ENCODE measurements at places on chromosomes 11 and 22.

DNA sequence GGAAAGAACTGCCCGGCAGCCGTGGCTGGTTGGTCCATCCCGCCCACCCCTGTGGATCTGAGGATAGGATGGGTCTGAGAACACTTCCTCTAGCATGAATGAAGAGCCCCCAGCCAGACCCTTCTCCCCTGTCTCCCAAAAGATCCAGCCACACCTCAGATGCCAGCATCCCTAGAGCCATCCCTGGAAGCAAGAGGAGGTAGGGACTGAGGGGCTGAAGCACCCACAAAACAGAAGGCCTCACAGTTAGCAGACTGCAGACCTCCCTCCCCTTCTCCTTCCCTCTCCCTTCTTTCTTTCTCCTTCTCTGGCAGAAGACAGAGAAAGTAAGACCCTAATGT, 1.7 kb downstream of the NRXN2 start:
- DNase-seq: no peak

- DNase-seq: no peak
Observed at GRCh38 chr22:22953791-22954190, 66.2 kb downstream of the IGLL5 start.

DNA sequence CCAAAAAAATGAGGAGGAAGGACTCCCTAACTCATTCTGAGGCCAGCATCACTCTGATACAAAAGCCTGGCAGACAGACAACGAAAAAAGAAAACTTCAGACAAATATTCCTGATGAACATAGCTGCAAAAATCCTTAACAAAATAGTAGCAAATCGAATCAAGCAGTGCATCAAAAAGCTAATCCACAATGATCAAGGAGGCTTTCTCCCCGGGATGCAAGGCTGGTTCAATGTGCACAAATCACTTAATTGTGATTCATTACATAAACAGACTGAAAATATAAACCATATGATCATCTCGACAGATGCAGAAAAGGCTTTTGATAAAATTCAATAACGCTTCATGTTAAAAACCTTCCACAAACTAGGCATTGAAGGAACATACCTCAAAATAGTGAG, 16.4 kb downstream of the MTMR2 start:
- no peak for DNase-seq

- no peak for DNase-seq
Observed at GRCh38 chr11:119316016-119316728, 758 bp downstream of the MCAM start.

DNA sequence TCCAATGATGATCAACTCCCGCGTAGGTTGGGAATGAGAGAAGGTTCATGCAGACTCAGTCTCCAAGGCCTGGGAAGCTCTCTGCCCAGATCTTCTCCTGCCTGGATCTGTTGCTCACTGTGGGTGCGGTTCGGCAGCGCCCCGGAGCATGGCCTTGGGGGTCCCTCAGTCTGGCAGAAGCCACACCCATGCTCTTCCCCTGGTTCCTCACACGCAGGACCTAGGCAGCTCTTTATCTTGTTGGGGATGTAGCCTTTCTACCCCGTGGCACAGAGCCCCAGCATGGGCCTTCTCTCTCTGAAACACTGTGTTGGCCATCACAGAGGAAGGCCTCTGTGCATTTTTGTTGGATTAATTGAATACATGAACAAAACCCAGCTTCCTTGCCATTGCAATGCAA, 1461.6 kb downstream of the BRD1 start:
- DNase-seq: no peak

DNA sequence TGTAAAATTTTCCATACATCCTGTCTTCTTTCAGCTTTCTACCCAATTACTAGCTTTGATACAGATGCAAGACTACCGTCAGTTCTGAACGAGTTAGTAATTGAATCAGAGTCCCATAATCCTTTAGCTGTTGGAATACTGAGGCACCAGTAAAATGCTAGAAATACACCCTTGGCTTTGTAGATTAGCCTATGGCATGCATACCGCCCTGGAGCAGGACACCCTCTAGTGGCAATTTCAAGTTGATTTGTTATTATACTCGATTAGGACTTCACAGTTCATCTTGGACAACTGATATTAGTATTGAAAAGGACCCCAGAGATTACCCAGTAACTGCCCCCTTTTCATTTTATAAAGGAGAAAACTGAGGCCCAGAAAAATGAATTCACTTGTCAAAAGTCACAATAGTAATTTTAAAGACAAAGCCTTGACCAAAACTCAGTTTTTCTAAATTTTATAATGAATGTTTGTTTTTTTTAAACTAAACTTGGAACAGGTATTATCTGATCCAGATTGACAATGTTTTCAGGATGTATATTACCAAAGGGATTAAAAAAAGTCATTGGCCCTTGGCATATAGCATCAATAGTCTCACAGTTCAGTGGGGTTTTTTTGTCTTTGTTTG, 72.6 kb downstream of the HIPK3 start:
- peak; percentile 34 for DNase-seq

GRCh38 chr11:61711498-61711897, 31.3 kb downstream of the DAGLA start:
- DNase-seq: no peak

GRCh38 chr11:134879341-134879740, 467.3 kb upstream of the B3GAT1 start:
- no peak for DNase-seq

DNA sequence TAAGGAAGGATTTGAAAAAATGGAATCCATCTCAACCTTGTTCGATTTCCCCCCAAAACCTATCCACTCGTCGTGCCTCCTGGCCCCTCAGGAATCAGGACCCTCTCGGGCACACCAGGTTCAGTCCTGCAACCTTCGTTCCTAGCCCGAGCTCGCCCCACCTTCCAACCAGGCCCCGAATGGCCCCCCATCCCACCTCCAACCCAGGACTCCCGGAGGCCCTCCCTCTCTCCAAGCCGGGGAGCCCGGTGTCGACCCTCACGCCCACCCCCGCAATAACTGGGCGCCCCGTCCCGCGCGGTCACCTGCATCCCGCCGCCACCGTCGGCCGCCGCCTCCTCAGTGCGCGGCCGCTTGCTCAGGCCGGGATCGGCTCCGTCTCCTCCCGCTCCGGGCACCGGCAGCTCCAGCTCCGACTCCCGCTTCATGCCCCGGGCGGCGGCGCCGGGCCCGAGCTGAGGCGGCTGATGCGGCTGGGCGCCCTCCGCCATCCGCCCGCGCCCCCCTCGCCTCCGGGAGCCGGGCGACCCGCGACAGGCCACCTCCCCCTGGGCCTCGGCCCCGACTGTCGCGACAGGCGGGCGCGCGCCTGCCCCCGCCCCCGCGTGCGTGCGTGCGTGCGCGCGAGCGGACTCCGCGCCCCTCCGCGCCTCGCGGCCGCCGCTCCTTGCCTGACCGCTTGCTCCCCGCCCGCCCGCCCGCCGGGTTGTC, 534 bp downstream of the RBFOX2 start:
- DNase-seq: no peak

DNA sequence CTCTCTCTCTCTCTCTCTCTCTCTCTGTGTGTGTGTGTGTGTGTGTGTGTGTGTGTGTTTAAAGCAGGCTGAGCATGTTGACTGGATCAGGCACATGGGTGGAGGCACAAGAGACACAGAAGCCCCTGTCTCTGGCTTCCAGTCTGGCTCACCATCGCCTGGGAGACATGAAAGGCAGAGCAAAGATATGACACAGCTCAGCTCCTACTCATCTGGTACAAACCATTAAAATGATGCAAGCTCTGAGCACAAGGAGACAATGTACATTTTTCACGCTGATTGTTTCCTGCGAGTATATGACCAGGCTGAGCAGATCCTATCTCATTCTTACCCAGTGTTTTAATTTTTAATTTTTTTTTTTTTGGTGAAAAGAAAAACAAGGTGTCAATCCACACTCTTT, 9.5 kb downstream of the SLC6A5 start:
- no peak for DNase-seq

GRCh38 chr11:84886344-84886743, 740.8 kb downstream of the DLG2 start:
- peak; percentile 47 for DNase-seq

DNA sequence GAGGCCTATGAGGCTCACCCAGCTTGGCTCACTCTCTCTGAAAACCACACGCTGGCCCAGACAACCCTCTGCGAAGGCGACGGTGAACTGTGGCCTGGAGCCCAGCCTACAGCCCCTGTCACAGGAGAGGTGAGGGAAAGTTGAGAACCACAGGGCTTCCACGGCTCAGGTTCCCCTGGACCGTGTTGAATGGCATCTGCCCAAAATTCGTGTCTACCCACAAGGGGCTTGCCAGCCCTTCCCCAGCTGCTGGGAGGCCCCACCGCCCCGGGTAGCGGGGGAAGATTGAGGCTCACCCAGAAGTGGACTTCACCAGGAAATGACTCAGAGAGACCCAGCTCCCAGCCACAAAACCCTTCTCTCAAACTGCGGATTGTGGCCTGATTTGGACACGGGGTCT, 197.1 kb downstream of the CTTN start:
- no peak for DNase-seq

DNA sequence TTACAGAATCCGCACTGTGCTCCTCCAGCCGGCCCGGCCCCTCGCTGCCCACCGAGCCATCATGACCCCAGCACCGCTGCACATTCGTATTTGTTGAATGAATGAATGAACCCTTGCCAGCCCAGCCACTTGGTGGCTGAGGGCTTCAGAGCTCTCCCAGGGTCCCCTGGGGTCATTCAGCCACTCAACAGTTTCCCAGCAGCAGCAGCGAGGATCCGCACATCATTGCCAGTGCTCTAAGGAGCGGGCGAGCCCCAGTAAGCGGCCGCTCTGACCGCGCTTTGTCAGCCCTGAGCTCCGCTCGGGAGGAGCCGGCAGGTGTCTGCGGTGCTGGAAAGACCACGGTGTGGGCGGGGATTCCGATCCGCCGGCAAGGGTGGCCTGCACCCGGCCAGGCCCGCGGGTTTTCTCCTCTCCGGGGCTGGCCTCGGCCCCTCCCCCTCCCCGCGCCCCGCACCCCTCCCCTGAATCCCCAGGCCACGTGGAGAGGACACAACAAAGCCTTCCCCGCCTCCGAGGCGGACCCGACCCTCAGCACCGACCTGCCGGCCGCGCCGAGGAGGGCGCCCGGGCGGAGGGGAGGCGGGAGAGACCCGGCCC, 563 bp downstream of the BID start:
- no peak for DNase-seq

GRCh38 chr11:16814410-16815046, 76.1 kb downstream of the C11orf58 start:
- no peak for DNase-seq

DNA sequence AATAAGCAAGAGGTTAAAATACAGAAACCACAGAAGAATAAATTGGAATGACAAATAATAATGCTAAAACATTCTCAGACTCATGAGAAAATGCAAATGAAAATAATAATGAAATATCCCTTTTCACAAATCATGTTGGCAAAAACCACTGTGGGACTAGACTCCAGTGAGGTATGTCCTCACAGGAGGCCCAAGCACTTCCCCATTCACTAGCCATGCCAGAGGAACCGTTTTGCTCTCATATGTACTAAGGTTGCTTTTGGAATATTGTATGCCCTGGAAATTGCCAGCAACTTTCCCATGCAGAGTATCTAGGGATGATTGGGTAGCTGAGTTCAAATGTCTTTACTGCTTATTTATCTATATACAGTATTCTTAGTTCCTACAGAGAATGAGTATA, 106.2 kb upstream of the CHORDC1 start:
- DNase-seq: no peak

DNA sequence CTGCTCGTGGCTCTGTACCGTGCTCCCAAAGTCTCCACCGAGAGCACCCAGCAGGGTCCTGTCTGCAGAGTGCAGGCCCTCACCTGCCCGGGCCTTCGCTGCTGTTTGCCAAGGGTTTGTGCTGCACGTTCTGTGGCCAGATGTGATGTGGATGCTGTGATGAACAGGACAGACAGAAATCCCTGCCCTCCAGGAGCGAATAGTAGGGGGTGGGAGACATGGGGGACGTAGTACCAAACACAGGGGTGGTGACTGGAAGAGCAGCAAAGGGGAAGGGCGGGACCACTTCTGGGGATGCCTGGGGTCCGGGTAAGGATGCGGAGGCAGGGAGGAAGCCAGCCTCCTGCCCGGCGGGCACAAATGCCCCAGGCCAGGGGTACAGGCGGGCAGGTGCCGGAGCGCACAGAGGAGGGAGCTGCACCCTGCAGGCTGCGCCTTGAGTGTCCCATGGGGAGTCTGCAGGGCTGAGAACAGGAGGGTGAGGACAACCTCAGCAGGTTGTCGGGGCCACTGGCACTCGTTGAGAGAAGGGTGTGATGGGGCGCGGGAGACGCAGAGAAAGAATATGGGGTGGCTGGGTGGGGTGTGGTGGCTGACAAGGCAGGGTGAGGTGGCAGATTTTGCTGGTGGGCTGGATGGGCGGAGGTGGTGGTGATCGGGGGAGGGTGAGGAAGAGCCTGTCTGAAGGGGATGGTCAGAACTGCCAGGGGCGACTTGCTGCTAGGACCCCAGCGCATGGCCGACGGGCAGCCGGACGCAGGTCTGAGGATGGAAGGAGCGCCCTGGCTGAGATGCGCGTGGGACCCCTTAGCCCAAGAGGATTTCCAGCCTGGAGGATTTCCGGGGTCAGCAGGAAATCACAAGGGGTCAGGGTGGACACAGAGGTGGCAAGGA, 16.3 kb upstream of the CTSD start:
- no peak for DNase-seq

DNA sequence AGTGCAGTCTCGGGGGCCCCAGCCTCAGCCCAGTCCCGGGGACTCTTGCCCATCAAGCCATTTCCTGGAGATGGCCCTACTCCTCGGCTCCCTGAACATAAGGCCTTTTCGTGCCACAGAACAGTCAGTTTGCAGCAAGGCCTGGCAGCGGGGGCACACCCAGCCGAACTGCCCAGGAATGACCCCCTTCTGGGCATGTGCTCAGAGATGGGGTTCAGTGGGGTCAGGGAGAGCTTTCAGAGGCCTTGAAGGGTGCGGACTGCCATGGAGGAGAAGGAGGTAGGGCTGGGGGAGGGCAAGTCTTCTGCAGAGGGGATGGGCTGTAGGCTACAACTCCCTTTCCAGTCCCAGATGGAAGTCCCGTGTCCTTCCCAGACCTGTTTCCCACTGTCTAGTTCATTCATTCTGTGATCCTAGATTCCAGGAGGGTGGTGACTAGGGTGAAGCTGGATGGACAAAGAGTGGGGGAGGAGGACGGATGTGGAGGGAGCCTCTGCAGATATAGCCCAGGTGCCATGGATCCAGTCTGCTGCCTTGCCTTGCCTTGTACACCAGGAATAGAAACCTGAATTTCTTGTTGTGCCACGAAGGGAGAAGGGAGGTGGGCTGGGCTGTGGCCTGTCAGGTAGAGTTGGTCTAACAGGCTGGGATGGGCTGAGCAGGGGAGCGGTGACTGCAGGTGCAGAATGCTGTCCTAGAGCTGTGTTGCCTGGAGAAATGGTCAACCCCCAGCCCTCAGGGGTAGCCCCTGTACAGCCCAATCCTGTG, 14.2 kb upstream of the OMP start:
- DNase-seq: no peak

- DNase-seq: no peak
Observed at GRCh38 chr11:2121227-2122130, 17.7 kb downstream of the IGF2 start.

GRCh38 chr22:46073683-46074504, 76.4 kb upstream of the PPARA start:
- DNase-seq: no peak

GRCh38 chr22:20392983-20393704, 807 bp upstream of the ZNF74 start:
- DNase-seq: no peak

Data from AG09309 (cell line).